ENCODE measurements at places on chromosomes 16 and 17.

DNA sequence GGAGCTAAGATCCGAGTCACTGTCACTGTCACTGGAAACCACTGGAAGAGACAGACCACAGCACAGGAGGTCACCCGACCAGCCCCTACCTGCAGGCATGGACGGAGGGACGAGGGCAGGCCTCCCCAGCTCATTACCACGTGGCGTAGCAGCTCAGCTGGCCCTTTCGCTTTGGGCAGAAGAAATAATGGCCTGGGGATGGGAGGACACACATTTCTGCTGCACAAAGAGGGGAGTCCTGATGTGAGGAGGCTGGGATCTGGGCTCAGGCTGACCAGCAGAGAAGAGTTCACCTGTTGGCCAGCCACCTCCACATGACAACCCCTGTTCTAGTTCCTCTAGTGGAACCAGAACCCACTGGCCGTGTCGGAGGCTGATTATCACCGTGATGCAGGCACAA lies 38.2 kb upstream of the DOC2B start:
- DNase-seq: no peak

DNA sequence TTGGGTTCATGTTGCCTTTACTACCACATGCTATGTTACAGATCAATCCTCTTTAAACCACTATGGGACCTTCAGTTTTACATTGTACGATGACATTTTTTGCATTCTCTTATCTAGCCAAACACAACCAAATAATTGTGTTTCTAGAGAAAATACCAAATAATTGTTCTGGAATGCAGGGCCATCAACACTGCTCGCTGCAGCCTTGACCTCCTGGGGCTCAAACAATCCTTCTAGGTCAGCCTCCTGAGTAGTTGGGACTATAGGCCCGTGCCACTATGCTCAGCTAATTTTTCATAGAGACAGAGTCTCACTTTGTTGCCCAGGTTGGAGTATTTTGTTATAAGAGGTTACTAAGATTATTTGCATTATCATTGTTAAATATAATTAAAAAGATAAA lies 237.5 kb upstream of the PMFBP1 start:
- DNase-seq: no peak

- no peak for DNase-seq
Observed at GRCh38 chr16:60107437-60107836, 1373.3 kb upstream of the GOT2 start.

- DNase-seq: no peak
Observed at GRCh38 chr16:50050802-50051201, 15.0 kb upstream of the HEATR3 start.

- DNase-seq: no peak
Observed at GRCh38 chr17:46717999-46718398, 100.5 kb downstream of the WNT3 start.

- no peak for DNase-seq
Observed at GRCh38 chr16:27722207-27722606, 172.3 kb downstream of the KATNIP start.

DNA sequence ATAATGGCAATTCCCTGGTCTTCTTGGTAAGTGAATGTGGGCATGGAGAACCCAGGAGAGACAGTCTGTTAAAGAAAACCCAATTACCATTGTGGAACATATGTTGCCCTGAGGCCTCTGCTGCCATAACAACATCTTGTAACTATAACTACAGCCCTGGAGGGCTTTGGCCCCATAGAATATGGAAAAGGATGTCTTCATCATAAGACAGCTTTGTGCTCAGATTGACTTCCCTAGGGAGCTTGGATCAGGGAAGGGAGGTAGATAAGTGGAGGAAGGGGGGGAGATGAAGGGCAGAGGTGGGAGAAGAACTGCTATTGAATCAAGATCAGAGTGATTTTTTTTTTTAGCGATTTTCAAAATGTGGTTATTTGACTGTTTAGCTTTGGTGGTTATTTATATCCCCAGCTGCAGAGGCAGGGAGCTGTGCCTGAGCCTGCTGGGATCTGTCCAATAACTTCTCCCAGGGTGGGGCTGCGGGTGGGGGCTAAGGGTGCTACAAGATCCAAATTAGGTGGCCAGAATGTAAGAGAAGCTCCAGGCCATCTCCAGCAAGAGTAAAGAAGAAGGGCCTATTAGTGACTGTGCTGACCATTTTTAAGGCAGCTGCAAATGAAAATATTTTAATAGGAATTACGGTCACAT lies 5.3 kb upstream of the KAT7 start:
- no peak for DNase-seq

DNA sequence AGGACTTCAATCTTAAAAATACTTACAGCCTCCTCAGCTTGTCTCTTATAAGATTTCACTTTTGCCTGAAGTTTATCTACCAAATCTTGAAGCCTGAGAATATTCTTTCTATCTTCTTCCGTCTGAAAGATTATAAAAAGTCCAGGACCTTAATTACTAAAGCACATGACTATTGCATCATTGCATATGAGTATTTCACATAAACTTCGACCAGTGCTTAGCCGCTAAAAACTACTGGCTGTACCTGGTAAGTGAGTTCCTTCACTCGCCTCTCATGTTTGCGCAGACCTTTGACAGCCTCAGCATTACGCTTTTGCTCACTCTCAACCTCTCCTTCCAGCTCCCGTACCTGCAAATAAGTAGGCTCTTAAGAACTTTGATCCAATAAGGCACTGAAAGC lies 4.7 kb upstream of the MYH1 start:
- DNase-seq: no peak

- no peak for DNase-seq
Observed at GRCh38 chr17:15446036-15446435, 21.4 kb downstream of the CDRT4 start.

DNA sequence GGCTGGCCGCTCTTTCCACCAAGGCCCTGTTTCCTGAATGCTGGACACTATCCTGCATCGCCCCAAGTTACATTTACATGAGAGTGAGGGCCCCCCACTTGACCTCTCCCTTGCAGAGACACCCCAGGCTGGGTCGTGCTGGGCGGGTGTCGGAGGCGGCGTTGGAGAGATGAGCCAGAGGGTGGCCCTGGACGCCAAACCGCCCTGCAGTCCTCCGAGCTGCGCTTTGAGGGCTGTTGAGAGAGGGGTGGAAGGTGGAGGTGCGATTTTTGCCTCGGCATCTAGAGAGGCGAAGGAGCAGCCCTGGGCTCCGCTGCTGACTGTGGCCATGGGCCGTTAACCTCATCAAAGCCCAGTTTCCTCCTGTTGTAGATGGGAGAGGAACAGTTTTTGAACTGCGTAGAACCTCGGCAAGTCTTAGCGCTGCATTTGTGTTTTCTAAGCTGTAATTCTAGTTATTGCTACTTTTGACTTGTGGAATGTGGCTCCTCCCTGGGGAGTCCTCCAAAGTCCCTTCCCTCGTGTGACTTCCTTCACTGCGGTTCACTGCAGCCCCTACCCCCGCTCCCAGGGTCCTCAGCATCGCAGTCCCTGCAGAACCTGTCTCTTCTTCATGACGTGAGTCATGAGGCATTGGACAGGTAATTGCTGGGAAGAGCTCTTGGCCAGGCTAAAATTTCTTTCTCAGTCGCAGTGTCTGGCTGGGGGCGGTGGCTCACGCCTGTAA lies 986 bp upstream of the ELOB start:
- DNase-seq: no peak

- DNase-seq: no peak
Observed at GRCh38 chr17:40483679-40484078, 17.7 kb downstream of the TNS4 start.

DNA sequence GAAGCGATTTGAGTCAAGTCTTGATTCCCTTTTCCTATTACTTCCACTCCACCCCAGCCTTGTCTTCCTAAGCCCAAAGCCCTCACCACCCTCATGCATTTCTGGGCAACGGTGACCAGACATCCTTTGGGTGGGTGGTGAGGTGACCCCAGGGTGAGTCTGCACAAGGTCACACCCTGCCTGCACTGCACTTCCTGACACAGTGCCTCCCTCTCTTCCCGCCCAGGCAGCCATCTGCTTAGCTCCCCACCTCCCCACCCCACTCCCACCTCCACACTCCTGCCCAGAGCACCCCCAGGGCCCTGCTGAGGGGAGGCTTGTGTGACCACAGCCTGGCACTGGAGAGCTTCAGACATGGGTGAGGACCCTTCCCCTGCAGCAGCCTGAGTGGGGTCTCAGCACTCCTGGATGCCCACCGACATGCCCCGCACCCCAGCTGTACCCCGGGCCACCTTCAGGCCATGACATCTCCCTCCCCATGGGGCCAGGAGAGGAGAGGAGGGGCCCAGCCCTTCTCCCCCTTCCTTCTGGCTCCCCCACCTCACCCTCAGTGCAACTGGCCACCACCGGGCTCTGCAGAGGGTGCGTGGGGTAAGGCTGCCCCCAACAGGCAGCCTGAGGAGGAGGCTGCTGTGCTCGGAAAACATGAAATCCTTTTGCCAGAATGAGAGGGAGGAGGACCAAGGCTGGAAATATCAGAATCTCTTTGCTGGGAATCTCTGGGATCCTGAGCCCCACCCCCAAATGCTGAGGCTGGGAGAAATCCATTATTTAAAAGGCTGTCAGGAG lies 68.6 kb downstream of the CCT6B start:
- peak; percentile 11 for DNase-seq

- no peak for DNase-seq
Observed at GRCh38 chr16:71357681-71358080, 842 bp upstream of the CALB2 start.

- no peak for DNase-seq
Observed at GRCh38 chr17:40678902-40679522, 14.0 kb upstream of the KRT222 start.

- DNase-seq: no peak
Observed at GRCh38 chr16:82741073-82741615, 114.4 kb downstream of the CDH13 start.

DNA sequence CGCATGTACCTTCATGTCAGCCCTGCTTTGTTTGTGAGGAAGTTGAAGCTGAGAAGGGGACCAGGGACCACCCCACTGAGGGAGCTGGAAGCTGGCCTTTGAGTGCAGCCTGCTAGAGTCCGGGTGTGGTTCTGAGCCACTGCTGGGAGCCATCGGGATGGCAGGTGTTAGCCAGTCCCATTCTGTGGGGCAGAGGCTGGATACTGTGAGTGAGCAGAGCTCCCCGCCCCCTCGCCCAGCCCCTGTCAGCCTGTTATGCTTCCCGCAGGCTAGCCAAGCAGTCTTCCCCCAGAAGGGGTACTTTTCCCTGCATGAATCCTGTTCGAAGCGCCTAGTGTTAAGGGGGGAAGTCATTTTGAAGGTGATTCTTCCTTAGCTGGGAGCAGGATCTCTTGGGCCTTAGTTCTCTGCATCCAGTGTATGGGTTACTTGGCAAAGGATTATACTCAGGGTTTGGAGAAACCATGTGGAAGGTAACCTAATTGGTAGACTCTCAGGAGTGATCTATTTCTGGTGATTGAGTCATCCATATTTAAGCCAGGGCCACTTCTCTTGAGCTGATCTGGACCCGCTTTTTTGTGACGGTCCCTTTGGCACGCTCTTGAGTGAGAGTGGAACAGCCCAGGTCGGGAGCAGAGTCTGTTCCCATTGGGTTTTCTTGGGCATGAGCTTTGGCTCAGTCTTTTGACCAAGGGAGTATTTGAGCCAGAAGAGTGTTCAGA lies 23.8 kb downstream of the AKAP1 start:
- no peak for DNase-seq

GRCh38 chr17:63490329-63490728 lies 13.5 kb downstream of the ACE start:
- no peak for DNase-seq

DNA sequence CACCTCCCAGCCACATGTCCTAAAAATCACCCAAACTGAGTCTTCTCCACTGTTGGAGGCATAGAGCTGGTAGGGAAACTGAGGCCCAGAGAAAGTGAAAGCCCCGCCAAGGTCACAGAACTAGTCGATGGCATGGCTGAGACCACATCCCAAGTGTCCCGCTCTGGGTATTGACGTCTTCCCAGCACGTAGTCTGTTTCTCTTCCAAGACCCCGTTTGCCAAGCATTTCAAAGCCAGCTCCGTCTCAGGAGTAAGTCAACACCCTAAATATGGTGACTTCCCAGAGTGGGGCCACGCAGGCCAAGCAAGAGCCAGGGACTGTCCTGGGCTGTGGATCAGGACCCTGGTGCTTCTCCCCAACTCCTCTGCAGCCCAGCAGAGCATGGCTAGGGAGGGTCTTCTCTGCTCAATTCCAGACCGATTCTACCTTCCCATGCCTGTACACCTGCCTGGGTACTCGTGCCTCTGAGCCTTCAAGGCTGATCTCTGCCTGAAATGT lies 19.7 kb downstream of the PITPNM3 start:
- DNase-seq: no peak

DNA sequence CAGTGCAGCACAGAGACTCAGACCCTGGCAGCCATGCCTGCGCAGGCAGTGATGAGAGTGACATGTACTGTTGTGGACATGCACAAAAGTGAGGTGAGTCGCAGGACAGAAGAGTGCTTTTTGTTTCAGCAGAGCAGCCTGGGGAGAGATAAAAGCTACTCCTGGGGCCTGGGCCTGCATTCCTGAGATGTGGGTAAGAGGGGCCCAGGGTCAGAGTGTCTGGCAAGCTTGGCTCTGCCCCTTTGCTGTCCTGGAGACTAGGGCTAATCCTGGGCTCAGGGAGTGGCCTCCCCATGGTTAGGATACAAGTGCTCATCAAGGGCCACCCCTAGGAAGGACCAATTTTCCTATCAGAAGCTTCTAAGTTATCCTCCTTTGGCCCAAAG lies 4.8 kb upstream of the ERBB2 start:
- no peak for DNase-seq

DNA sequence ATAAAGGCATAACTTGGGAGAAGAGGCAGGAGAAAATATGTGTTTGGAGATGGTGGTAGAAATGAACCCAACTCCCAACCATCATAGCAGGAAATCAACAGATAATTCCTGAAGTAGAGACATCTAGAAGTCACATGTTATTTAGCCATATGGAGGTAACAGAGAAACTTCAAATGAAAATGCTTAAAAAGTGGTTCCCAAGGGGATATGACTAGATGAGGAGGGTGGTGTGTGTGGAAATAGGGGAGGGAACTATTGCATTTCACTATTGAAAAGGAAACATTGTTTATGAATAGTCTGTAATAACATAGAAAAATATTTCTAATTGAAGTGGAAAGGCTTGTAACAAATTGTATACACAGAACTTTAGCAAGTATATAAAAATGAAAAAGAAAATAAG lies 412.0 kb downstream of the SHISA9 start:
- no peak for DNase-seq

DNA sequence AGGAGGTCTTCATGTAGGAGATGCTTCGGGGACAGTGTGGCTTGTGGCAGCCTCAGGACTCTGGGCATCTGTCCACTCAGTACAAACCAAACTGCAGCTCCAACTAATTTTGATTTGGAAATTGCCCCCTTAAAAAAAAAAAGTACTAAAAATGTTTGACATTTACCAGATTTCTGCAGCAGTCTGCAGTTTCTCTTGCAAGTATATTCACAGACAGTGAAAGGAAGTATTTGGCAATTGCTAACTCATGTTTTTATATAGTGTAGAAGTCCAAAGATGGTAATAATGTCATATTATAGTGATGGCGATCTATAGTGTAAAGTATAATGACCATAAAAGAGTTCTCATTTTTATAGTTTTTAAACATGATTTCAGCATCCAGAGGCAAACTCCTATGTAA lies 218.6 kb downstream of the PRKCA start:
- no peak for DNase-seq

DNA sequence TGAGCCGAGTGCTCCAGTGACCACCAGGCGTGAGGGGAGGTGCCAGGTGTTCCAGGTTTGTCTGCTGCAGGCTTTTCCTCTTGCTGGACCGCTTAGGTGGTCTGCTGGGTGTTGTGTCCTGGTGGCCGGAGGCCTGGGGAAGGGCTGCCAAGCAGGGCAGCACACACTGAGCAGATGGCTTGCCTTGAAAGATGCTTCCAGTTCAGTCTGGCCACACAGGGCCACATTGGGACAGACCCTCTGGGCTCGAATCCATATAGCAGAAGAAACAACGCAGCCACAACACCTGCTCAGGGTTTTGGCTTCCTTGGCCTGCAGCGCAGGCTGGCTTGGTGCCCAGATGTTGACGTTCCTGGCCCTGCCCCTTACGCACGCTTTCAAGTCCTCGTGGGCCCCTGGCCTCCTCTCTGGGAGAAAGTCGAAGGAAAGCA lies 24.8 kb downstream of the GINS2 start:
- DNase-seq: no peak

Data from activated naive CD8-positive, alpha-beta T cell treated with anti-CD3 and anti-CD28 coated beads for 36 hours (primary cell).